ENCODE measurements at places on chromosomes 7 and 10. TPM values are rescaled to one million over a fixed set of nuclear protein-coding genes. Genes with fewer than 3 reads are reported as not detected.

- DNase-seq, result no peak
Observed at GRCh38 chr10:97650726-97651125, 10.3 kb downstream of the PI4K2A start.

- no peak for DNase-seq
Observed at GRCh38 chr7:116208919-116209318, 1.4 kb upstream of the TES start.

DNA sequence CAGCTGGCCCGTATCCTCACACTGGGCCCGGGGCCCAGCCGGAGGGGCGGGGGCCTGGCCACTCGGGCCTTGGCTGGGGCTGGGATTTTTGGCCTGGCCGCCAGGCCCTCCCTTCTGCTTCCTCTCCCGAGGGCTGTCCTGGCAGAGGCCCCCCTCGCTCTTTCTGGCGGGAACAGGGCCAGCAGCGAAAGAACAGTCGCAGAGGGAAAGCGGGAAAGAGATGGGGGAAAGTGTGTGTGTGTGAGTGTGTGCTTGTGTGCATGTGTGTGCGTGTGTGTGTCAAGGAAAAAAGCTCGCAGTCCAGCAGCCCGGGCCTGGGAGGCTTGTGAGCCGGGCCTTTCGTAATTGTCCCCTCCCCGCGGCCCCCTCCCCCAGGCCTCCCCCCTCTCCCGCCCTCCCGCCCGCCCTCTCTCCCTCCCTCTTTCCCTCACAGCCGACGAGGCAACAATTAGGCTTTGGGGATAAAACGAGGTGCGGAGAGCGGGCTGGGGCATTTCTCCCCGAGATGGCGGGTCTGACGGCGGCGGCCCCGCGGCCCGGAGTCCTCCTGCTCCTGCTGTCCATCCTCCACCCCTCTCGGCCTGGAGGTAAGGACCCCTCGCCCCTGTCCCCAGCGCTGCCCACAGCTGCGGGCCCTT is at the start of gene ELN:
Gene ELN (plus strand): TSS at position 491 of the 638 bp plus-strand sequence. CDS start 15 bp downstream, at position 506.
- peak; percentile 40 for DNase-seq

DNA sequence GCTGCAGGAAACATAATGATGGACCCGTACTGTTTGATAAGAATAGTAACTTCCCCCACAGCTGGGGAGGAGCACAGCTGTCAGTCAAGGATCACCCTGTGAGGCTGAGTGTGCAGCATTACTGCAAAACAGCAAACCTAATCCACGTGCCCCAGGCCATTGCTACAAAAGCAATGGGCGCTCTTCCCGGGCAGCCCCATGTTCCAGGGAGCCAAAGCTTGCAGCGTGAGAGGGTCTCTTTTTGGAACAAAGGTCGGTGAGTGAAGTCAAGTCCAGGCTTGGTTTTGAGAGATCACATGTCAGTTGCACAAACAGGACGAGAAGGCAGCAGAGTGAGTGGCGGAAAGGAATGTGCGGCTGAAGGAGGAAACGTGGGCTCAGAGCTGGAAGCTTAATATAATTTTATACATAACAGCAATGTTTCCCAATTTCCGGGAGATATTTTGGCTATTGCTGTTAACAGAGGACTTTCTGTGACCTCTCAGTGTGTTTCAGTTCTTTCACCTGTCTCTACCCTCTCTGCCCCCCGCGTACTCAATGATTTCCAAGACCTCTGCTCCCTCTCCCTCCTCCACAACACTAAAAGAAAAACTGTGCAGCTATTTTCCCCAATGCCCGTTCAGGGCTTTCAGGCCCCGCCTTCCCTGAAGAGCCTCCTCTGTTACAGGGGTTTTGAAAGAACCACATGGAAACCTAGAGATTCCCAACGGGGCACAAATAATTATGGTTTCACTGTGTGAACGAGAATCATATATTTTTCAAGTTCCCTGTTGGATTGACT is 128.9 kb downstream of the MTPAP start:
- DNase-seq, result no peak

- no peak for DNase-seq
Observed at GRCh38 chr10:84427903-84428650, 99.7 kb downstream of the CCSER2 start.

DNA sequence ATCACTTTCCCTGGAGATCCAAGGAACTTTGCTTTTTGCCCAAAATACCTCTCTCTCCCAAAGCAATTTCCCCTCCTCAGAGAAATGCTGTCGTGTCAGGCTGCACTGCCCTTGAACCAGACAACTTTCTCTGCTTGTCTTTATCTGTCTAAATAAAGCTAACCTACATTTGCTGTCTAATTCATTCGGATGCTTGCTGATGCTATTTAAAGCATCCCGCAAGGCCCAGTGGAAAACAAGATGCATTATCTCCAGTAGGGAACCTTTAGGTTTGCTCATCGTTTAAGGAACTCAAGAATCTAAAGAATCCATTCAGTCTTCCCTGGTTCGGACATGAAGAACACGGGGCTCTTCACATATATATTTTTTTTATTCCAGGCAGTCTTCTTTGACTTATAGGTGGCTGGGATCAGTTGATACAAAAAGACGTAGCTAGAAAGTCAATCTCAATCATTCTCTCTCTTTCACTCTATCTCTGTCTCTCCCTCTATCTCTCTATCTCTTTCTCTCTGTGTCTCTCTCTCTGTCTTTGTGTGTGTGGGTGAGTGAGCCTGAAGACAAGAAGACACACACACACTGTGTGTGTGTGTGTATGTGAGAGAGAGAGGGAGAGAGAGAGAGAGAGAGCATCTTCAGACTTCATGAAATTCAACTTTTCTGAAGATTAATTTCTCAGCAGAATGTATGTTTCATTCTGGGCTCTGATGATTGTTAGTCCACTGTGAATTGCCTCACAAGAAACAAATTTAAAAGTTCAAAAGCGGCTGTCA is 92.8 kb upstream of the MKLN1 start:
- no peak for DNase-seq

DNA sequence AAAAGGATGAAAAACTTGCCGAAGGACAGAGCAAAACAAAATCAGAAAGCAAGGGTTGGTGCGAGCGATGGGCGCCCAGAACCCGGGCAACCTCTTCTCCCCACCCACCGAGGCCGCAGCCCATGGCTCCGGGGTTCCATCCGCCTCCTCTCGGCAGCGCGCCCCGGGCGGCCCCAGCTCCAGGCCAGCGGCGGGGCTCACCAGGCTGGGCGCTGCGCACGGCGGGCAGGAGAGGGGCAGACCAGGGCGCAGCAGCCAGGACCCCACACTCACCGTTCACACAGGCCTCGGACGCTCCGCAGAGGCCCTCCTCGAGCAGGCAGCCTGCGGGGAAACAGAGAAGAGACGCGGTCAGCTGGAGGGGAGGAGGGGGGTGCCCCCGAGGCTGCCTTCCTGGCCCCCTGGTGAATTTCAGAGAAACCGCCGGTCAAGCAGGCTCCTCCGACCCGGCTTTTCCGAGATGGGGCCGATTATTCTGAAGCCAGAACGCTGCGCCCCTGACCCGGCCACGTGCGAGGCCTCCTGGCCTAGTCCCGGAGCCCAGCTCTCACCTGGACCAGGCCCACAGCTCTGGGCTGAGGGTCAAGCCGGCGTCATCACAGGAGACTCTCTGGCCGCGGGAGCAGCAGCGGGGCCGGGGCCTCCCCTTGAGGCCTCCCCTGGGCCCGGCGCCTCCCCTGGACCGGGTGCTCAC is 98.0 kb downstream of the PTPRN2 start:
- DNase-seq, result no peak

HOXA11 gene
- not detected for total RNA-seq

MRPS17 gene
- total RNA-seq, result 13.4 TPM

DGKB gene
- total RNA-seq, result 57.8 TPM

ELN gene
- 3.7 TPM for total RNA-seq
